ENCODE measurements at places on chromosomes 5 and 9.

DNA sequence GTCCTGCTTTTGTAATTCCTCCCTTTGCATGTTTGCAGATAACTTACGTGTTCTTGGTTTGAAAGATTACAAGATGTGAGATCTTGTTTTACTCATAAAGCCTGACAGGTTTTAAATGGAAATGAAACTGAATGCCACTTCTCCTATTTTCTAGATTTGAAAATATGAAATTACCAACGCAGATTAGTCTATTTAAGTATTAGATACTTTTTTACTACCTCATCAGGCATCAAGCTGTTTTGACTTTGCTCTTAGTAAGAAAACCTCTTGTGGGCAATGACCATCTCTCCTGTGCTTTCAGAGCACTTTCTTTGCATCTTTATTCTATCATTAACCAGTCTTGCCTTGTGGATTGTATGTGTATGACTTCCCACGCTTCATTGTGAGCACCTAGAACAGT lies 3.5 kb downstream of the DMXL1 start:
- no peak for DNase-seq

- DNase-seq: no peak
Observed at GRCh38 chr9:87708986-87709728, 16.8 kb upstream of the CTSL start.

DNA sequence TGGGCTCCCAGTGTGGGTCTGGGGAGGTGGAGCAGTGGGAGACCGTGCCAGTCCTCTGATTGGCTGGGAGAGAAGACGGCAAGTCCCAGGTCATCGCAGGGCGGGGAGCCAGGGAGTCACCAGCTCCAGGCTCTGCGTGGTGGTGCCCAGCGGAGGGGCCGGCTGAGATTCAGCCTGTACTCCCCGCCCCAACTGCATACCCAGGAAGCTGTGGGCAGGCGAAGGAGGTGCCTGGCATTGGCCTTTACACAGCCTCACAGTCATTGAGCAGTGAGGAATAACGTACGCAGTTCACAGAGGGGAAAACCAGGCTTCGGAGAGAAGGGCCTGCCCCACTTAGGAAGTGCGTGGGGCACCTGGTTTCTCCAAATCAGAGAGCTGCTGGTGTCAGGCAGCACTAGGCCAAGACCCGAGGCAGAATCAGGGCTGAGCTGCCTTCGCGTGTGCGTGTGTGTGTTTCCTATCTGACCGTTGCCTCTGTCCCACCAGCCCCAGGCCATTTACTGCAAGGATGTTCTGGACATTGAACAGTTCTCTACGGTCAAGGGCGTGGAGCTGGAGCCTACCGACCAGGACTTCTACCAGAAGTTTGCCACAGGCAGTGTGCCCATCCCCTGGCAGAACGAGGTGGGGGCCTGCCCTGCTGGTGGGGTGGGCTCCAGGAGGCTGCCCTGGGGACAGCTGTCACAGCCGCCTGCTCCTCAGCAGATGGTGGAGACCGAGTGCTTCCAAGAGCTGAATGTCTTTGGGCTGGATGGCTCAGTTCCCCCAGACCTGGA lies 6.2 kb upstream of the PRR7 start:
- no peak for DNase-seq

DNA sequence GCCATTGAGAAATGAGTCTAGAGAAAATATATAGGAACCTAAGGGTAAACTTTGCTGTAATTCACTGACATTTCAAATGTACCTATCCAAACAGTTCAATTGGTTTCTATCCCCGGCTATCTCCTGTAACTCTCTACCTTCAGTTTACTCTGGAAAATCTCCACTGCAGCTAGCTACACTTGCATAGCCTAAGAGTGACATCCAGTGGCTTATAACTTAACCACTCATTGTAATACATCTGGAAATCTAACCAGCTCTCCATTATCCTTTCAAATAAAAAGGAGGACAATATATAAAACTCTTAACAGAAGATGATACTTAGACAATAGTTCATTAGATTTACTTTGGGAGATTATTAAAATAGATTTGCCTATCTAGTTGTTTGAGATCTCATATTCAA lies 35.3 kb upstream of the SPDL1 start:
- DNase-seq: no peak

DNA sequence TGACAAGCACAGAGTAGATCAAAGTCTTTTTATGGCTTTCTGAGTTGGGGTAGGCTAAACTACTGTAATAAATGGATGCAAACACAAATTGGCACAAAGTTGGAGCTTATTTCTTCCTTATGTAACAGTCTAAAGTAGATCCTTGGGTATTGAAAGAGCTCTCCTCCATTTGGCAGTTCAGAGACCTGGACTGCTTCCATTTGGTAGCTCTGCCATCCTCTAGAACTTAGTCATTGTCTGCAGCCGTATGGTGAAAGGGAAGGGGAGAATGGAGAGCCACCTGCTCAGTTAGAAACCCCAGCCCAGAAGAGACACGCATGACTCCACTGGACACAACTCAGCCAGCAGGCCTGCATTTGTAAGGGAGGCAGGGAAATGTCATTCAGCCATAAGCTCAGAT lies 345.0 kb downstream of the DMAC1 start:
- no peak for DNase-seq

DNA sequence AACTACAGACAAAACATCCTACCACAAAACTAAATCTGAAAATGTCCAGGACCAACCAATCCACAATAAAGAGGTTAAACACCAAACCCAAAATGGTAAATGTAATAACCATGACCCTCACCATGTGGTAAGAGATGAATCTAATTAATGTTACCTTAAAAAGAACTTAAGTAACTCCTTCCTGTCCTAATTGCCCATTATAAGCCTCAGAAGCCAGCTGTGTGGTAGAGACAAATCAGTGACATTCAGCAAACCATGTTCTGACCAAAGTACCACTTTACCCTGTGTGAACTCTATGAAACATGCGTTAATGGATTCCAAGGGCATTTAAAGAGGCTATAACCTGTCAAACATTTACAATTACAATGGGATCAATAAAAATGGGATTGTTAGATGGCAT lies 25.0 kb downstream of the LPAR1 start:
- no peak for DNase-seq

DNA sequence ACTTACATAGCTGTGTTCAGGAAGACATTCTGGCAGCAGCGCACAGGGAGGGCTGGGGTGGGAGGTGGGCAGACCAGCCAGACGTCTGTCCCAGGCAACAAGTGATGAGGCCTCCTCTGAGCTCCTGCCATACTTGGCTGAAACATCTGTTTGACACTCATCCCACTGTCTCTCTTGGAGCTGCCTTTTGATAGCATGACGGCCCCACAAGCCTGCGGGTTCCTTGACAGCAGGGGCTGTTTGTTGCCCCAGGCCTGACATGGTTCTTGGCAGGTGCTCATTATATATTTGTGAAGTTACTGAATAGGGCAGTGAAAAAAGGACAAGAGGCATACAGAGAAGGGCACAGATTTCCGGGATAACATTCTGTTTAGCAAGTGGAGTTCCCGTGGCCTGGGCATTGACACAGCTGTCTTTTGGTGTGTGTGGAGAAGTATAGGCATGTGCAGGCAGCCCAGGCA lies 22.2 kb upstream of the B4GALT1 start:
- no peak for DNase-seq

- no peak for DNase-seq
Observed at GRCh38 chr5:88660947-88661805, 221.8 kb downstream of the MEF2C start.

DNA sequence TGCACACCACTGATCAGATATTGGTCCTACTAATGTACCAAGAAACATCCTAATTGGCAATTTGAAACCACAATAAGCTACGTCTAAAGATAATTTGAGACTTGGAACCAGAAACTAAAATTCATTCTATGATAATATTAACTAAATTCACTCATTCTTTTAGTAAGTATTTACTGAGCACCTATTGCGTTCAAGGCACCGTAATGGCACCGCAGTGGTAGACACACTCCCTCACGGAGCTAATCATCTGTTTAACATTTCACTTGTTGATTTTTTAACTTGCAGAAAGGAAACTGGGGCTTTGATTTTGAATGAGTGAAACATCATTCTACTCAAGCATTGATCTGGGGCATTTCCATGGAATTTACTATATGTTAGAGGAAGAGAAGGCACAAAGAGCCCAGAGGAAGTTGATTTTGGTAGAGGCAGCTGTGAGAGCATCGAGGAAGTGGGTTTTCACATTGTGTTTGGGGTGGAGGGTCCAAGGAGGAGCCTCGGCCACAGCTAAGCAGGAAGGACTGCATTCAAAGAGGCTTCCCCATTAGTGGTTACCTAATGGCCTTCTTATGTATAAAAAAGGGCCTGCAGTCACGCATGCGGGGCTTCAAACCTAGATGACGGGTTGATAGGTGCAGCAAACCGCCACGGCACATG lies 7.1 kb downstream of the RAPGEF1 start:
- DNase-seq: no peak

All from AG04449 (cell line).